ENCODE measurements at places on chromosomes 11 and 22.

- DNase-seq: no peak
These were observed 10.2 kb upstream of the TBC1D10A start for GRCh38 chr22:30336752-30337460.

DNA sequence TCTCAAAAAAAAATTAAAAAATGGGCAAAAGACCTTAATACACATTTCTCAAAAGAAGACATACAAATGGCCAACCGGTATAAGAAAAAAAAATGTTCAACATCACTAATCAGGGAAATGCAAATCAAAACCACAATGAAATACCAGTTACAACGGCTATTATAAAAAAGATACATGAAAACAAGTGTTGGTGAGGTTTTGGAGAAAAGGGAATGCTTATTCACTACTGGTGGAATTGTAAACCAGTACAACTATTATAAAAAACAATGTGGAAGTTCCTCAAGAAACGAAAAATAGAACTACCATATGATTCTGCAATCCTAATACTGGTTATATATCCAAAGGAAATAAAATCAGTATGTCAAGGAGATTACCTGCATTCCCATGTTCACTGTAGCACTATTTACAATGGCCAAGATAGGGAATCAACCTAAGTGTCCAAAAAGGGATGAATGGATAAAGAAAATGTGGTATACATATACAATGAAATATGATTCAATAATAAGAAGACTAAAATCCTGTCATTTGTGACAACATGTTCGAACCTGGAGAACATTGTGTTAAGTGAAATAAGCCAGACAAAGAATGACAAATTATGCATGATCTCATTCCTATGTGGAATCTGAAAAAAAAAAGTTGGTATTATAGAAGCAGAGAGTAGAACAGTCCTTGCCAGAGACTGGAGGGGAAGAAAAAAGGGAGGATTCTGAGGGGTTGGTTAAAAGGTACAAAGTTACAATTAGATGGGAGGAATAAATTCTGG, 256.9 kb upstream of the PITPNB start:
- no peak for DNase-seq

DNA sequence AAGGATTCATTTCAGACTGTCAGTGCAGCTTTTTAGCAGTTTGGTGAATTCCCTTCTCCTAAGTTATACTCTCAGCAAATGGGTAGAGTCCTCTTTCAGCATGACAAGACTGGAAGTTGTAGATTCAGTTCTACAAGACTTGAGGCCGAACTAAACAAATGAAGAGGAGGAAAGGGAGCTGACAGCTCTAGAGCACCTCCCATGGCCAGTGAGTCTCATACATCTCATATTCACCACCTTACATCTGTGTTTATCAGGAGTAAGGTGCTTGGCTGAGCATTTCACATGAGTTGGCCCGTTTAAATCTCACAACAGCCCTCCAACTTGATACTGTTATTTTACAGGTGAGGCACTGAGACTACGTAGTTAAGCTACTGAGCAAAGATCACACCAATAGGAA, 30.4 kb downstream of the SEZ6L start:
- DNase-seq: no peak

DNA sequence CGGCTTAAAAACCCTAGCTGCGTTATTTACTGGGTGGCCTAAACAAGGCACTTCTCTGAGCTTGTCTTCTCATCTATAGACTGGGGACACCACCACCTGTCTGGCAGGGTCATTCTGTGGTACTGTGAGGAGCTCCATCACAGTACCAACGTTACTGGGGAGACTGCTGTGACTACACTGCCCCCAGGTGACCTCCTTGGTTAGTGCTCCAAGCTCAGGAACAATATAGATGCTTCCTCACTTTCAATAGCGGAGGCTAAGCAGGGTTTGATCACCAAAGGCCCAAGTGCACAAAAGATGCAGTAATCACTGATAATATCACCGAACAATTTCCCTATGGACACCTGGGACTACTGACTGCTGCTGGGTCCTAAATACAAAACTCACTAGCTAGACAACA, 18.8 kb downstream of the PRPF19 start:
- DNase-seq: peak; percentile 68

- DNase-seq: no peak
These were observed 3.4 kb downstream of the HRAS start for GRCh38 chr11:531919-532526.

GRCh38 chr11:94741022-94741679, 27.0 kb upstream of the AMOTL1 start:
- DNase-seq: peak; percentile 57

DNA sequence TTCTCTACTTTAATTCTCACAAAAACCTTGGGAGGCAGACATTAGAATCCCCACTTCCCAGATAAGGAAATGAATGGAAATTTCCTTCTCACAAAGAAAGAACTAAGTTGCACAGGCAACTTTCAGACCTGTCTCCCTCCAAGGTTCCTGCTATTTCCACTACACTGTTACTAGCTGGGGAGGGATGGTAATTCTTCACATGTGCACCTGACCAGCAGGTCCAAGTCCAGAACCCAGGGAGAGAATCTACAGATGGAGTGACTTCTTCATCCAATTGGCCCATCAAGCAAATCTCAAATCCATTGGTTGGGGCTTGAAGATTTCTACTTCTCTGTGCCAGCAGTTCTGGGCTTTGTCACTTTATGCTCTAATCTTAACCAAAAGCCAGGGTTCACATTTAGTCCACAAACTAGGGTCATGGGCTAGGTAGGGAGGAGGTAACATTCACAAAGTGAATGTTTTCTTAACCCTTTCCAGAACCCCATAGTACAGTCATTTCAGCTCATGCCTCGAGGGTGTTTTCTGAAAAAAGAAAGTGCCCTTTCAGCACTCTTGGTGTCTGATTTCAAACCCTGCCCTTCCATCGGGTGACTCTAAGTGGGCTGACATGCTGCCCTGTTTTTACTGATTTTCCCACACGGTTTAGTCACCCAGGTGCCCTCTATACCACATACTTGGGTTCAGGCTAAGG, 2.7 kb downstream of the POU2AF1 start:
- DNase-seq: no peak

DNA sequence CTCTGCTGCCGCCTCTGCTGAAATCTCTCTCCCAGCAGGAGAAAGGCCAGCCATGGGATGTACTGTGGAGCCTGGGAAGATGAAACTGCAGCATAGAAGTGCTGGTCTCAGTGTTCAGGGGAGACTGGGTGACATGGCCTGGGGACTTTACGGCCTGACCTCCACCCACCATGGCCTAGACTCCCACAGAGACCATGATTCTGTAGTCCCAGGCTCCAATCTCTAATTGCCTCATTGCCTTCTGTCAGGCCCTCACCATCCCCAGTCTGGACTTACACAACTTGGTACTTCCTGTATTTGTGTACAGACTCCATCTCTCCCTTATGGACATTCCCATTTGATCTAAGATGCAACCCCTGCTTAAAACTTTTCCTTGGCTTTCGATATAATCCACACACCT, 43.1 kb downstream of the TRAF6 start:
- no peak for DNase-seq

GRCh38 chr11:36564376-36565030, 3.3 kb upstream of the RAG1 start:
- DNase-seq: peak; percentile 5

- DNase-seq: no peak
These were observed 279.9 kb upstream of the B3GAT1 start for GRCh38 chr11:134691985-134692384.

GRCh38 chr11:84899740-84900139, 727.4 kb downstream of the DLG2 start:
- no peak for DNase-seq

- DNase-seq: no peak
These were observed 12.5 kb downstream of the USH1C start for GRCh38 chr11:17531636-17532113.

GRCh38 chr11:67415501-67416304, at the start of gene CARNS1:
Gene CARNS1 (plus strand): TSS chr11:67415678. CDS start chr11:67416200, 522 bp downstream.
- DNase-seq: no peak

GRCh38 chr11:118657238-118657637, 22.2 kb downstream of the TREH start:
- no peak for DNase-seq

DNA sequence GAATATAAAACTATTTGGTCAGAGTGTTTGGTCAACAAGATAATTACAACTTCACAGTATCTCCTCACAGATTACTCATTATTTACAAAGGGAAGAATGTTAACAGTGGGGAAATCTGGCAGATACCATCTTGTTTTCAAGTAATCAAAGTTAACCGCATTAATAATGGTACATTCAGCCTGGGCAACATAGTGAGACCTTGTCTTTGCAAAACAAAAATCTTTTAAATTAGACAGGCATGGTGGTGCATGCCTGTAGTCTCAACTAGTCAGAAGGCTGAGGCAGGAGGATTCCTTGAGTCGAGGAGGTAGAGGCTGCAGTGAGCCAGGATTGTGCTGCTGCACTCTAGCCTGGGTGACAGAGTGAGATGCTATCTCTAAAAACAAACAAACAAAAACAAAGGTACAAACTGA, 78.5 kb downstream of the ACER3 start:
- DNase-seq: no peak

DNA sequence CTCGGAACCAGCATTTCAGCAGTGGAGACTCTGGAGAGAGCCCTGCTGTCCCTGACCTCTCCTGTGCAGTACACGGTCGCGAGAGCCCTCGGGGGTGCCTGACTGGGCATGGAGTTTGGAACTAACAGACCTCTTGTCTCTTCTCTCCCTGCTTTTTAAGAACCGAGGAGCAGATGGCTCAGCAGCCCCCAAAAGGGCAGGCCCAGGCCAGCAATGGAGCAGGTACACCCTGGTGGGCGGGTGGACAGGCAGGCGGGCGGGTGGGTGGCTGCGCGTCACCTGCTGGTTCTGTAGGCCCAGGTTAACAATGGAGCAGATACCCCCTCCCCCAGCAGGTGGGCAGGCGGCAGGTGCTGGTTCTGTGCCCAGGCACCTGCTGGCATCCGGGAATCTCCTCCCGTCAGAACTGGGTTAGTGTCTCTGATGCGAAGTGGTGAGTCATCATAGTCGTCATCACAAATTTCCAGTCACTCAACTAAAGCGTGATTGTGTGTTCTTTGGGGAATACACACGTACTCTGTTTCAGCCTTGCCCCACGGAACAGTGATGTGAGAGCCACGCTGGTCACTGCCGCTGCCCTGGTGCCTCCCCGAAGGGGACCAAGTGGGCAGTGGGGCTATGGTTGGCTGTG, 41.1 kb downstream of the GRAMD4 start:
- DNase-seq: peak; percentile 89

DNA sequence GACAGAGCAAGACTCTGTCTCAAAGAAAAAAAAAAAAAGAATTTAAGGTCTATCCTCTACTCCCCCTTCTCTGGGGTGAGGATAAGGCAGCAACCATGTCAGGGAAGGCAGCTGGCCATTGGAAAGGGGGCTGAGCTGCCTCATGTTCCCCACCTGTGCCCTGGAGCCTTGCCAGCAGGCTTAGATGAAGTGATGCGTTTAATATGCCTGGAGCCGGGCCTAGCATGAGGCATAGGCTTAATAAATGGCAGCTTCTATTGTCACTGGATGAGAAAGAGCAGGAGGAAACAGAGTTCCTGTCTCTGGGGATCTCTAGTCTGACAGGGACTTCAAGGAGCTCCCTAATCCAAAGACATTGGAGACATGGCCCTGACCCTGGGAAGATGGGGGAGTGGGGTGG, 3.2 kb upstream of the KCNE3 start:
- DNase-seq: no peak

DNA sequence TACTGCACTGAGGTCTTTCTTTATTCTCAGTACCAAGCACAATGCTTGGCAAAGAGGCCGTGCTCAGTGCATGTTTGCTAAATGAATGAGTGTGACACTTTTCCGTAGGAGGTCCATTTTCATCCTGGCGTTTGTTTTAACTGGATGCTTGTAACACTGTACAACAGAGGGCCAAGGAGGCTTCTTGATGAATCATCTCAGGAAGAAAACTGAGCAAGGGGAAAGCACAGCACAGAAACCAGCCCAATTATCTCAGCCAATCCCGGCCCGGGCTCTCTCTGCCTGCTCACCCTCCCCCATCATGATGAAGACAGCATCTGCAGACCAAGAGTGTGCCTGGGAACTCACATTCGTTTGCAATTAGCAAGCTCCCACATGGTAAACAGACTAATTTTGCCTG, 570.3 kb downstream of the OPCML start:
- no peak for DNase-seq

DNA sequence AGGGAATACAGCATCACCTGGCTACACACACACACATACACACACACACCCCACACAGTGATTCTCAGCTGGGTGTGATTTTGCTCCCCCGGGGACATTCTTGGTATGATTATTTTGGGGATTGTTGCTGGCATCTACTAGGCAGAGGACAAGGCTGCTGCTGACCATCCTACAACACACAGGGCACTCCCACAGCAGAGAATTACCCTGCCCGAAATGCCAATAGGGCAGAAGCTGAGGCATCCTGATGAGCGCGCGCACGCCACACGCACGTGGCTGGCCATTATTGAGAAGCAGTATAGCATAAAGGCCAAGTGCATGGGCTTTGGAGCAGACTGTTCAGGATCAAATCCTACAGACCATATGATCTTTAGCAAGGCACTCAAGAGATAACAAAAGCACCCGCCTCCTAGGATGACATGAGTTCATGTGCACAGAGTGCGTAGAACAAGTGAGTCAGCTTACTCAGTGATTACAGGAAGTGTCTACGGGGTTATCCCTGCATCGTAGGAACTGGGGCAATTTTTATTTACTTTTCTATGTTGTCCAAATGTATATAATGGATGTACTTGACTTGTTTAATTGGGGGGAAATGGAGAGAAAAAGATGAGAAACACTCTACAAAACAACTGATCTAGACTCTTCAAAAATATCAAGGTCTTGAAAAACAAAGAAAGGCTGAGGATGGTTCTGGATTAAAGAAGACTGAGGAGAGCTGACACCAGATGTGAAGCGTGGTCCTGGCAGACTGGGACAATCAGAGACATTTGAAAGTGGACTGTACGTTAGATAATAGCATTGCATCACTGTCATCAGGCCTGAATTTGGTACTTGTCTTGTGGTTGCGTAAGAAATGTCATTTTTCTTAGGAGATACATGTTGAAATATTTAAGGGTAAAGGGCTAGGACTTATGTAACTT, 7.2 kb upstream of the EHD1 start:
- peak; percentile 54 for DNase-seq

GRCh38 chr22:46195487-46196165, 45.3 kb downstream of the PPARA start:
- DNase-seq: no peak

DNA sequence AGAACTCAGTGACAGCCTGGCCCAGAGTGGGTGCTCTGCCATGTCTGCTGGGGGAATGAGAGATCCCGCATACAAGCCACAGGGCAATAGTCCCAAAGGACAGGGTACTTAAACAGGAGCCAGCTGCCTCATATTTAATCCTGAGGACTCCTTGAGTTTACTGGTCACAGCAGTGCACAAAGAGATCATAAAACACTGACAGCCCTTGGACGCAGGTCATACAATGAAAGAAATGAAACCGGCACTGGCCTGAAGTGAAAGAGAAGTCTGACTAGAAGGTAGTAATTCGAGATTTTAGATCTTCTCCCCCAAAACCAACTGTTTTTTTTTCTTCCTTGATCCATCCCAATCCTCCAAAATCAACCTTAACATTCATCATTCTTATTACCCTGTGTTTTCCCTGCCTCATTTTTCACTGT, 299.8 kb upstream of the SYN3 start:
- DNase-seq: peak; percentile 81

GRCh38 chr22:23230348-23231068, 50.2 kb downstream of the BCR start:
- peak; percentile 3 for DNase-seq

- peak; percentile 18 for DNase-seq
These were observed 113.9 kb downstream of the CCDC81 start for GRCh38 chr11:86488553-86488952.

All from DMS153 (cell line).